Daoy (cell line): ENCODE measurements at places on chromosomes 4 and X. TPM values are rescaled to one million over a fixed set of nuclear protein-coding genes. Genes with fewer than 3 reads are reported as not detected.

The LRRC66 gene
- not detected in 2 replicates for total RNA-seq

The GPR82 gene
- not detected in 2 replicates for total RNA-seq

The SSX2 gene
- total RNA-seq: not detected in 2 replicates

The GYPA gene
- total RNA-seq: not detected in 2 replicates

The MAGIX gene
- 0.12 and 2.5 TPM in 2 replicates for total RNA-seq

The AFP gene
- total RNA-seq: 0.91 TPM in 1 of 2 replicates, not detected in the other

The PAGE4 gene
- total RNA-seq: not detected in 2 replicates

The CCDC158 gene
- not detected in 2 replicates for total RNA-seq

The RXFP1 gene
- 0.30 and 1.1 TPM in 2 replicates for total RNA-seq

The ZNF827 gene
- 3.9 and 6.2 TPM in 2 replicates for total RNA-seq
